GM06990 (cell line): ENCODE measurements at places on chromosomes 4 and X.

DNA sequence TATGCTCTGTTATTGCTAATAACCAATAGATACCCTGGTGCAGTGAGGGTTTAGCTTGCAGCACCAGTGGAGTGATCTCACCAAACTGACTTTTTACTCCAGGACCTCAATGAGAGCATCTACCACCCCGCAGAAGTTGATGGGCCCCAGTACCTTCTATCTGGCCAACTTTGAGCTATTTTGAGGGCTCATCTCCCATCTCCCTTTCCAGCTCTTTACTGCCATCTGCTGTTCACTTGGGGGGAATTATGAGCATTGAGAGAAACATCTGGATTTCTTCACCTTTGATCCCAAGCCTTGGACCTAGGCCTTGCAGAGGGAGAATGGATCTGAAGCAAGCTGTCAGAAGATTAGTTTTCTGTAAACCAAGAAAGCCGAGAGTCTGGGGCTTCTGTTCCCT lies 143.6 kb downstream of the TMEM164 start:
- no peak for DNase-seq

GRCh38 chr4:57445686-57446085 lies 335.5 kb upstream of the IGFBP7 start:
- no peak for DNase-seq

- DNase-seq, result no peak
These were observed 1084.1 kb downstream of the FAM133A start for GRCh38 chrX:94758130-94758529.

DNA sequence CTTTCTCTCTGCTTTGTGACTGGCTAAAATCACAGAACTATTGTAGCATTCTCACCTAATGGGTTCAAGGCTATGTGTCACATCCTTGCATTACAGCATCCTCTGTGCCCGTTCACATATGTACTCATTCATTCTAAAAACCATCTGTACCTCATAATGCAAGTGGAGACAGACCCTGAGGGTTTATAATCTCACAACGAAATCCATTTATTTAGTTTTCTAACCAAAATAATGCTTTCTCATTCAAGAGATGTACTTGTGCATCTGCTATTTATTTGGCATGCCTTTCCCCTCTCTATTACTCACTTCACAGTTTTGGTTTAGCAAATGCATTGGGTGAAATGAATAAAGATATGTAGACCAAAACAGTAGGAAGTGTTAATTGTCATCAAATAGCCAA lies 261.5 kb downstream of the DCHS2 start:
- no peak for DNase-seq

GRCh38 chrX:23851544-23851943 lies 56.2 kb downstream of the APOO start:
- DNase-seq, result no peak

DNA sequence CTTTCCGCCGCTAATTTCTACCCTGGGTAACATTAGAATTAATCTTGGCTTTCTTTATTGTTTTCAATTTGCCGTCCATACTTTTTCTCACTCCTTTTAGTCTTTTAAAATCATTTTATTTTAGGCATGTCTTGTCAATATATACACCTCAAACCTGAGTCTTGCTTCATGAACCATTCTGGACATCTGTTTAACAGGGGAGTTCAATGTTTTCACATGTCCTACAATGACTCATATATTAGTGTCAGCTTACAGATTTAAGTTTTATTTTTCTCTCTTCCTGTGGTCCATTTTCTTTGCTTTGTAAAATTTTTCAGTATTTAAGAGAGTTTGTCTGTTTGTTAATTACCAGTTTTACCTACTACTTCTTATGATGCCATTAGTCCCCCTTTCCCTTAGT lies 89.5 kb downstream of the LCORL start:
- DNase-seq, result no peak

DNA sequence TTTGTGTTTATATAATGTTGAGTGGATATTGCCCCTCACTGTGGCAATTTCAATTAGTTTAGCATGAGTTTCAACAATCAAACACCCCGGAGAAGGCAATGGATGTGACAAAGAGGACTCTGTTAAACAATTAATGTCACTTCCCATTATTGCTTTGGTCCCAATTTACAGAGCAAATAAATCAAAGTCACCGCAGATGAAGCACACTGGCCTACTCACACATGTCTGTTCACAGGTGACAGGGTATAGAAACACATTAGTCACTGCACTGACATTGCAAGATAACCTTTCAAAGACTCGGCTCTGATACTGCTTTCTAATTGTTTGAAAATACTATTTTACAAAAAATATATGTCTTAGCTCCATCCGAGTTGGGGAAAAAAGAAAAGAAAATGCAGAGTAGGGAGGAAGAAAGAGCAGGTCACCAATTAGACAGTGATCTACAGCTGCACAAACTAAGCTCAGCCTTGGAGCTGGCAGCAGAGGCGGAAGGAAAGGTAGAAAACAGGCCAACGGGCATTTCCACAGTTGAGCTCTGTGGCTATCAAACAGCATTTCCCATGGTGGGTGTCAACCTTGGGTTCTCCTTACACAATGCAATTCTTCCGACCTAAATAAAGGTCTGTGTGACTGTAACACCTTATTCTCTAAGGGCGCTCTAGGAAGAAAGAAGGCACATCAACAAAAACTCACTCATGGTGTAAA lies 53.9 kb downstream of the PPARGC1A start:
- DNase-seq, result no peak

GRCh38 chrX:125132274-125132673 lies 187.4 kb upstream of the TEX13C start:
- DNase-seq, result no peak

DNA sequence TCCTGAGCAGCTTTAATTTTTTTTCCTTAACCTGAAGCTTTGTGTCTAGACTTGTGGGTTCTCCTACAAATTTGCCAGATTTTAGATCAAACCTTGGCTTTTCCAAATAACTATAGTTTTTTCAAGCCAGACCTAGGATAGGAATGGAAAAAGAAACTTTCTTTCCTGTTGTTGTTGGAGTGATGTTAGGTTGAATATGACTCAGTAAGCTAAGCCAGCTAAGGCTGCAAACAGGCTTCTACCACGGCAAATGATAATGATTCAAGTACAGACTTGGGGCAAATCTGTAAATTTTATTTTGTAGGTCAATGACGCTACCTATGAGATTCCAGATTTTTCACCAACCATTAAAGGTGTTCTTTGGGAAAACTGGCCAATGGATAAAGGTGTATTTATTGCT lies 45.6 kb downstream of the WDR19 start:
- no peak for DNase-seq

DNA sequence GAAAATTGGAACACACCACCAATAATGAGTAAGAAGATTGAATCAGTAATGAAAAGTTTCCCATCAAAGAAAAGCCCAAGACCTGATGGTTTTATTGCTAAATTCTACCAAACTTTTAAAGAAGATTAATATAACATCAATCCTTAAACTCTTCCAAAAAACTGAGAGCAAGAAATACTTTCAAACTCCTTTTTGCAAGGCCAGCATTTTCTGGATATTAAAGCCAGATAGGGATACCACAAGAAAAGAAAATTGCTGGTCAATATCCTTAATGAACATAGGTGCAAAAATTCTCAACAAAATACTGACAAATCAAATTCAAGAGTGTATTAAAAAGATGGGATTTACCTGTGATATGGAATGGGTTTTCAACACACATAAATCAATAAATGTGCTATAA lies 484.6 kb downstream of the ANKRD50 start:
- no peak for DNase-seq

DNA sequence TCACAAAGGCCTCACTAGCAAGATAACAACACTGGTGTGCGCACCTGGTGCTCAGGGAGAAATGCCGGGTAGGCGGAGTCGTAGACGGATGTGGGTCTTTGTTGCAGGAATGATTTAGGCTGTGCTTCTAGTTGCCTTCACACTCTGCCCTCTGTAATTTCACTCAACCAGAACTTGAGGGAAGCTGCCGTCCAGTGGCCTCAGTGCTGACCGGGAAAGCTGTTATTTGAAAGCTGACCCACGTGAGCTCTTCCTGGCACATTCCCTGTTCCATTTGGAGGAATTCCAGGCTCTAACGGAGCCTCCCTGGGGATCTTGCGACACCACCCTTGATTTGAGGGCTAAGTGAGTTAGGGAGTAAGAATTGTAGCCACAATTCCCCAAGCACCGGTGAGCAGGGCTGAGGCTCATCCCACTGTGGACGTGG lies 15.9 kb downstream of the SH3TC1 start:
- DNase-seq, result no peak

DNA sequence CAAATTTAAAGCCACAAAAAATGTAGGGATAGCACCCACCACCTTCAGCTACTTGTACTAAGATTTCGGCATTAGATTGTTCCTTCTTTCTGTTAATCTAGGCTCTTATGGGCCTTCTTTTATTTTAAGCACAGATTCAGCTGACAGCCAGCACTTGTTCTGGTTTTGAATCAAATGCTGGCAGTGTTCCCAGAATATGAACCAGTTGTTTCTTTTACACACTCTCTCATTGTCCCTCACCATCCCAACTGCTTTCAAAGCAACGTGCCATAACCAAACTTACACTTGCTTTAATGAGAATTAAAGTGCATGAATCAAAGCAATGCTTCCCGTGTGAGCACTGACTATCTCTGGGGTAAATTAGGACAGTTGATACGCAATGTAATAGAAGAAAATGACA lies 744.5 kb upstream of the FAM241A start:
- DNase-seq, result no peak

DNA sequence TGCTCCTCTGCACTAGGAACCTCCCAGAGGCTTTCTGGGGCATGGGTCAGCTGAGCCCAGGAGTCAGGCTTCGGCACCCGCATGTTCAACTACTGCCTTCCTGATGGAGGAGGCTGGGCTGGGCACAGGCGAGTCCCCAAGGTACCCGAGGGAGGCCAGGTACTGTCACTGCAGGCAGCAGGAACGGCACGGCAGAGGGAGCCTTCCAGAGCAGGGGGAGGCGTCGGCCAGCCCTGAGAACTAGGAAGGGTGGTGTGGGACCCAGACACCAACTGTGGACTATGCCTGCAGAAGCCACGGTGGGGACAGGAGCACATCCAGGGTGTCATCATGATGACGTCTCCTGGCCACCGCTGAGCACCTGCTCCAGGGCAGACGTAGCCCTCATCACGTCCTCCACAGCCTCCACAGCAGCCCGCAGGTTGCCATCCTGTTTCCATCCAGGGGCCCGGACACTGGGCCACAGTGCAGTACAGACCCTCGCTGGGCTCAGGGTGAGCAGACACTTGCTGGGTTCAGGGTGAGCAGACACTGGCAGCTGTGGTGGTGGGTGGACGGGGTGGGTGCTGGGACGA lies 40.8 kb downstream of the SORCS2 start:
- DNase-seq, result no peak

DNA sequence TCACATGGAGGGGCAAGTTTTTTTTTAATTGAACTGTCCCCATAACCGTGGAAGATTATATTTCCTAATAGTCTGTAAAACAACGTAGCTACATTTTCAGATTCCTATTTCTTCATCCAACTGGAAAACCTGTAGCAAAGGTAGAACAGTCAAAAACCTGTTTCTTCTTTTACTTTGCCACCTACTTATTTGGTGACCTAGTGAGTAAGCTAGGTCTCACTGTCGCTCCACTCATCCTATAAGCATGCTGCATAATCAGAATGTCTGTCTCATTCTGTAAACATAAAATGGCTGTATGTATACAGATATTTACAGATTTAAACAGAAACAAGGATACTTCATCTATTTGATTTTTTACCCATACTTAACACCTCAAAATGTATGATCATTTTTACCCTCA lies 20.4 kb downstream of the MAML3 start:
- DNase-seq, result no peak

DNA sequence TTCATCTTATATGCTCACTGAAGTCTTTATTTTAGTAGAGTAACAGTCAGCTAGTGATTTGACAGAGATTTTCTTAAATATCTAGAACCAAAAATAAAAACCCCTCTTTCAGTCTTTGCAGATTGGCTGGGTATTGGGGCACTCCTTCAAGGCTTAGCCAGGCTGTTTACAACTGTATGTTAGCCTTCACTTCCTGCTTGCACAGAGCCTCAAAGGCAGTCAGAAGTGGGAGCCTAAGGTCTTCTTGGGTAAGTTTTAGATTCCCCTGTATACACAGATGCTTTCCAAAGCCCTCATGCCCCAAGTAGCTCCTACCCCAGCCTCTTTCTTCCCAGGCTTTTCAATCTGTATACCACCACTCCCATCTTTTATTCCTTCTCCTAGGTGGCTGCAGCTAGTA lies 136.1 kb upstream of the STIM2 start:
- DNase-seq, result no peak

- DNase-seq, result no peak
These were observed 331.1 kb downstream of the GPAT3 start for GRCh38 chr4:83866834-83867621.

DNA sequence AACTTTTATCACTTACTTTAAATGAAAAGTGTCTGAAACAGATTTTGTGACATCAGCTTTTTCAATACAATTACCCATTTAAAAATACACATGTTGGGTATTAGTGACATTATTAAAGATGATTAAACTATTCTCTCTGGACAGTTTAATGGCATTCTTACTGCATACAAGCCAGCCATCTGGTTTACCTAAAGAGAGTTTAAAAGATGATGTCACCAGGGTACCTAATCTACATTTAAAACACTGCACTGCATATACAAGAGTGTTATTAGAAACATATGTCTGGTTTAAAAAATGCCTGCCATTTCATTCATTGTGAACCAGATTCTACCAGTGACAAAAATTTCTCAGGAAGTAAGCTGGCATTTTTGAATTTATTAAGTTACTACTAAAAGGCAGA lies 919.1 kb downstream of the ADGRL3 start:
- no peak for DNase-seq

DNA sequence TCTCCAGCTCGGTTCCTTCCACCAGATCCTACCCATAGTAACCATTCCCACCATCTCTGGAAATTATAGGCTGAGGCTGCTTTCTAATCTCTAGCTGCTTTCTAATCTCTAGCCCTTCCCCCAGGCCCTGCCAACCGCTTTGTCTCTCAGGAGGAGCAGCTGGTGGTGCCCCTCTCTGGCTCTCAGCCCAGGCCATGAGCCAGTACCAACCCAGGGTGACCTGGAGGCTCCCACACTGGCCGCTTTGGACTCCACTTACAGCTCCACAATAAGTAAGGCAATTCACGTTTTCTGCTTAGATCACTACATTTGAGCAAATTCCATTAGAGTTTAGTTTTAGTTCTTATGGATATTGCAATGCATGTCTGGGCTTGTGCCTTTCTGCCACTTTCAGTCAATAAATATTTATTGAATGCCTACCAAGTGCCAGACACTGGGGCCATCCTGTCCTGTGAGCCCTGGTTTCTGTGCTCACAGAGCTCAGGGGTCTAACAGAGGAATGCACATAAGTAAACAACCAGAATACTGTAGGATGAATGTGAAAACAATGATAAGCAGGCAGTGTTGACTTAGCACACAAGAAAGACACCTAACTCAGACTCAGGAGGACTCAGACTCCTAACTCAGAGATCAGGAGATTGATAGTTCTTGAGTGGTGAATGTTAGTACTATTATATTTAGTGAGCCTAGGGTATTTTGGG lies 38.9 kb downstream of the SMC1A start:
- no peak for DNase-seq

DNA sequence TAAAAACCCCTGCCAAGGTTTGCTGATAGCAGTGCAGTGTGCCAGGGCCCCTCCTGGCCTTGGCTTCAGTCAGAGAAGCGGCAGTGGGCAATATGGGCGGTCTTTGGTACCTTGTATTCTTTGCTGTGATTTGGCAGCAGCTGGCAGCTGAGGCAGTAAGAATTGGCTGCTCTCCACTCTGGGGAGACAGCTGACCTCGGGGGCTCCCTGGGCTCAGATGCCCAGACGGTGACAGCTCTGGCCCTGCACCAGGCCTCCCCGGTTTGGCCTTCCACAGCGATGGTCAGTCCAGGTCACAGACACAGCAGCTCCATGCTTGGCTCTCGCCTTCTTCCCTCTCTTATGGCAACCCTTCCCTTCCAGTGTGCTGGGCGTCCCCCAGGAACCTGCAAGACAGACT lies 330.9 kb downstream of the BCOR start:
- DNase-seq, result no peak

GRCh38 chr4:38327174-38327573 lies 336.8 kb upstream of the KLF3 start:
- no peak for DNase-seq
